ENCODE measurements at places on chromosomes 13 and 19.

DNA sequence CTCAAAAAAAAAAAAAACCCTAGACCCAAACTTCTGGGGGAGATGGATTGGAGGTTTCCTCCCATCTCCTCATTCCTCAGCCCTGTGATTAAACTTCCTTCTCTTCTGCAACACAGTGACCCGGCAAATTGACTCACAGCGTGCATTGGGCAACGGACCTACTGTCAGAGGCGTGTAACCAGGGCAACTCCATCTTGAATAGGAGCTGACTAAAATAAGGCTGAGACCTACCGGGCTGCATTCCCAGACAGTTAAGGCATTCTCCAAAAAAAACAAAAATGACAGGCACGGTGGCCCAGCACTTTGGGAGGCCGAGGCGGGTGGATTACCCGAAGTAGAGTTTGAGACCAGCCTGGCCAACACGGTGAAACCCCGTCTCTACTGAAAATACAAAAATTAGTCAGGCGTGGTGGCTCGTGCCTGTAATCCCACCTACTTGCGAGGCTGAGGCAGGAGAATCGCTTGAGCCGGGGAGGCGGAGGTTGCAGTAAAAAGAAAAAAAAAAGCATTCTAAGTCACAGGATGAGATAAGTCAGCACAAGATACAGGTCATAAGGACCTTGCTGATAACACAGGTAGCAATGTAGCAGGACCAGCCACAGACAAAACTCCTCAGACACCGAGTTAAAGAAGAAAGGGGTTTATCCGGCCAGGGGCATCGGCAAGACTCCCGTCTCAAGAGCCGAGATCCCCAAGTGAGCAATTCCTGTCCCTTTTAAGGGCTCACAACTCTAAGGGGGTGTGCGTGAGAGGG, 5.4 kb upstream of the NLRP7 start:
- no peak for DNase-seq

- no peak for DNase-seq
These were observed 2.4 kb downstream of the MBOAT7 start for GRCh38 chr19:54186934-54187381.

DNA sequence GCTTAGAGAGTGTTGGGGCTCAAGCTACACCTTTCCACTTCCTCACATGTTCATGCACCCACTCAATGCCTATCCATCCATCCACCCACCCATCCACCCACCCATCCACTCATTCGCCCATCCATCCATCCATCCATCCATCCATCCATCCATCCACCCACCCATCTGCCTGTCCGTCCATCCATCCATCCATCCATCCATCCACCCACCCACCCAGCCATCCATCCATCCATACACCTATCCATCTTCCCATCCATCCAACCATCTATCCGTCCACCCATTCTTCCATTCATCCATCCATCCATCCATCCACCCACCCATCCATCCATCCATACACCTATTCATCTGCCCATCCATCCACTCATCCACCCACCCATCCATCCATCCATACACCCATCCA, 13.1 kb upstream of the HOMER3 start:
- DNase-seq = no peak

DNA sequence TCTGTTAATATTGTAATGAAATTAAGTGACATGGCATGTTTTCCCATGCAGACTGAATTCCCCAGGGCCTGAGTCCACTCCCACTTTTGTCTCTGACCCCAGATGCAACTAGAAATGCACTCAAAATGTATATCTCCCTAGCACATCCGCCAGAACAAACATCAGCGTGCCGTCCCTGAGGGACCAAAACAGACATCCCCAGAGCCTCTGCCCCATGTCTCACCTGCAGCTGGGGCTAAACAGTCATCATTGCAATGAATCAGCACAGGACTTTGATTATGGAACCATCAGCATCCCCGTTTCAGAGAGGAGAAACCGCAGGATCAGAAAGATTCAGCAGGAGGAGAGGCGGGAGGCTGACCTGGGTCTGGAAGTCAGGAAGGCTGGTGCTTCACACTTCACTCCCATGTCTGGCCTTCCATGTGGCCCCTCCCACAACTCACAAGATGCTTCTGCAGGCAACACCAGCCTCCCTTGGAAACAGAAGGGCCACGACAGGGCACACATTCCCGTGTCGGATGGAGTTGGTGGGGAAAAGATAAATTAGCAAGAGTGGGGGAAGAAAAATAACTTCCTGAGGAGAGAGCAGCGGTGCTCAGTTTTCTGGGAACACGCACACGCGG, 130.6 kb upstream of the VSTM2B start:
- no peak for DNase-seq

GRCh38 chr19:7295912-7296536, 1.8 kb upstream of the INSR start:
- DNase-seq = no peak

GRCh38 chr13:100075700-100076587, 12.9 kb upstream of the PCCA start:
- no peak for DNase-seq

- DNase-seq = no peak
These were observed 6.5 kb downstream of the CARS2 start for GRCh38 chr13:110699148-110700145.

DNA sequence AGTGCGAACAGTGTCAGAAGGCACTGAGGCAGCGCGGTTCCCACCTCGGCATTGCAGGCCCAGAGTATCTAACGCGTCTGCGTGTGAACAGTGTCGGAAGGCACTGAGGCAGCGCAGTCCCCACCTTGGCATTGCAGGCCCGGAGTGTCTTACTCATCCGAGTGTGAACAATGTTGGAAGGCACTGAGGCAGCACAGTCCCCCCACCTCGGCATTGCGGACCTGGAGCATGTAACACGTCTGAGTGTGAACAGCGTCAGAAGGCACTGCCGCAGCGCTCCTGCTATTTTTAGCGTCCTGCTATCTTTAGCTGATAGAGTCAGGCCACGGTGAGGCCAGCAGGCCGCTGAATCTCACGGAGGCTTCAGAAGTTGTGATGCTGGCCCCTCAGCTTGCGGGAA, 39.6 kb downstream of the ATP11A start:
- no peak for DNase-seq

DNA sequence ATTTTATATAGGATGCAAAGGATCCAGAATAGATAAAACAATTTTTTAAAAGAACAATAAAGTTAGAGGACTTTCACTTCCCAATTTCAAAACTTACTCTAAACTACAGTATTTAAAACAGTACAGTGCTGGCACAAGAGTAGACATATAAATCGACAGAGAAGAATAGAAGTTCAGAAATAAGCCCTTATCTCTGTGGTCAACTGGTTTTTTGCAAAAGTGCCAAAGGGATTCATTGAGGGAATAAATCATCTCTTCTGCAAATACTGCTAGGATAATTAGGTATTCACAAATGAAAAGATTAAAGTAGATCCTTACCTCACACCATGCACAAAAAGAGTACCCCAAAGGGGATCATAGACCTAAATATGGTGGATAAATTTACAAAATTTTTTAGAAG, 431.0 kb upstream of the HTR2A start:
- DNase-seq = no peak

- DNase-seq = no peak
These were observed 507.9 kb downstream of the UQCRFS1 start for GRCh38 chr19:28705008-28705407.

- DNase-seq = peak; percentile 90
These were observed at the start of gene BSG for GRCh38 chr19:572140-572742. BSG (plus strand) TSS chr19:572596; CDS start chr19:572635, 39 bp downstream.

GRCh38 chr13:32092496-32092895, 60.9 kb downstream of the FRY start:
- no peak for DNase-seq

GRCh38 chr19:50679177-50680125, 30.2 kb downstream of the C19orf81 start:
- DNase-seq = peak; percentile 51

- DNase-seq = no peak
These were observed 4.8 kb upstream of the CTXN1 start for GRCh38 chr19:7930765-7931164.

- DNase-seq = no peak
These were observed 76.0 kb downstream of the ELF1 start for GRCh38 chr13:40943073-40943472.

DNA sequence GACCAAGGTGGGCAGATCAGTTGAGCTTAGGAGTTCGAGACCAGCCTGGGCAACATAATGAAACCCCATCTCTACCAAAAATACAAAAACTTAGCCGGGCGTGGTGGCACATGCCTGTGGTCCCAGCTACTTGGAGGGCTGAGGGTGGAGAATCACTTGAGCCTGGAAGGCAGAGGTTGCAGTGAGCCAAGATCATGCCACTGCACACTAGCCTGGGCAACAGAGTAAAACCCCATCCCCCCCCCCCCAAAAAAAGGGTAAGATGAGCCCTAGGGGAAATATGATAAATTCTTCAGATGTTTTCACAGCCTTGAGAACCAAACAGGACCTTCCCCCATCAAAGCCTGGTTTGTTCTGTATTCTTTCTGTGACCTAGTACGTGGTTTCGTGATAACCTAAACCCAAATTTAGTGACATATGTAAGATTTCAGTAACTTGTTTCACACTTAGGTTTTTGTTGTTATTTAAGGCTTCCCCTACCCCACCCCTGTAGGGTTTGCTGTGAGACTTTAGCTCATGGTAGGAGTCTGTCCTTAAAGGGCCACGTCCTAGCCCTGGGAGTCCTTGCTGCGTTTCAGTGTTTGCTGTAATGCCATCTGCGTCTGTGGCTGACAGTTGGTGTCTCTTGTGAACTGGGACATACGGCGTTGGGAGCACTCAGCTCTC, 49.6 kb downstream of the MYO9B start:
- DNase-seq = peak; percentile 94

DNA sequence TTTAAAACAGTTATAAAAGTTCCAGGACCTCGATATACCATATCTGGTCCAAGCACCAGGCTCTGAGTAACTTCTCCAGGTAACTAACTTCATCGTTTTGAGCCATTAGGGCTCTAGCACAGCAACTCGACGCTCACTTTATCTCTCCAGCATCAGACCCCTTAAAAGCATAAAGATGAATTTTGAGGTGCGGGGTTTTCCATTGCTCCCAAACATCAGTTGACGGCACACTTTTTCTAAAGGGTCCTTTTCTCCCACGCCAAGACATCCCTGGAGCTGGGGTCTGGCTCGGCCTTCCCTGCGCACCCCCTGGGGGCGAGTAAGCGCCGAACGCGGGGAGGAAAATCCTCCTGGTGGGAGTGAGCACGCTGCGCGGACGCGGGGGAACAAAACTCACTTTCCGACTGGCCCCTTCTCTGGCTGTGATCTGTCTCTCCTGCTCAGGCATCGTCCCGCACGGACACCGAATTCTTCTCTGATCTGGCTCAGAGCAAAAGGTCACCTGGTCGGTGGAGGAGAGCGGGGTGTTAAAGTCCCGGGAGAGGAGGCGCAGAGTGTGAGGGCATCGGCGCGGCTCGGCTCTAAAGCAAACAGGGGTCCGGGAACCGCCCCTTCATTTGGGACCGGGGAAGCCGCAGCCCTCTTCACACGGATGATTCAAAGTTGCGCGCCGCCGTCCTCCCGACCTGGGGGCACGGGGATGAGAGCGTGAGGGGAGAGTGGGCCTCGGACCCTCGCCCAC, at the start of gene ATP7B:
Gene ATP7B (minus strand): TSS at position 561 of the 742 bp plus-strand sequence. CDS start 113 bp downstream, at position 448.
- no peak for DNase-seq

DNA sequence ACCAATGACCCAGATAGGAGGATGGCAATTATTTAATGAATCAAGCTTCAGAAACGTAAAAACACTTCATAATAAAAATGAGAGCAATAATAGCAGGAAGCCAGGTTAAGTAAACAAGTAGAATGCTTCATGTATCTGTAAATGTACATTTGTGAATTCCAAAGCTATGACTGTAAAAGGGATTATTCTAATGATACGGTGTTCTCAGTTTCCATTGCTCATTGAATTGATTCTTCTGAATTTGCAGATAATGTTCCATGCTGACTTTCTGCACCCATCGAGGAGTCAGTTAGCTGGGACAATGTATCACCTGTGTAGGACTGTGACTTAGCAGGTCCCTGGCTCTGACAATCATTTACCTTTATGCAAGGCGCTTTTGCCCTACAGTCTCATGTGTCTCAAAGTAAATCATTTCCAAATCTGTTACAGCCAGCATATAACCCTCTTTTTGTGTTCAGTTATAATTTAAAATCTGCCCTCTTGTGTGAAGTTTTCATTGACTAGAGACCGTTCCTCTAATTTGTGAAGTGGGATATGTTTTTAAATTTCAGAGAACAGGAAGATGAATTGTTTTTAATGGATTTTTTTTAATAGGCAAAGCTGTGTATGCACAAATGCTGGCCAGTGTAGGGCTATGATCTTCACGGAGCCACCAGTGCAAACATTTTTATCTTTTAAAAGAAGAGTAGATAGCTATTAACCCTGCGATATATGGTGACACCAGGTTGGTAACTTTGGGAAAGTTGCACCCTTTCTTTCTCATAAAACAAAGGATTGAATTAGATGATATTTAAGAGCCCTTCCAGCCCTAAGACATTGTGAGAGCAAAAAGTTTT, 267.1 kb downstream of the KLF5 start:
- DNase-seq = no peak

- DNase-seq = no peak
These were observed 826 bp upstream of the C1QTNF9 start for GRCh38 chr13:24308488-24309020.

GRCh38 chr13:24264976-24265375, 44.4 kb upstream of the C1QTNF9 start:
- no peak for DNase-seq

GRCh38 chr19:44668985-44669764, 2.1 kb upstream of the CEACAM19 start:
- DNase-seq = no peak

DNA sequence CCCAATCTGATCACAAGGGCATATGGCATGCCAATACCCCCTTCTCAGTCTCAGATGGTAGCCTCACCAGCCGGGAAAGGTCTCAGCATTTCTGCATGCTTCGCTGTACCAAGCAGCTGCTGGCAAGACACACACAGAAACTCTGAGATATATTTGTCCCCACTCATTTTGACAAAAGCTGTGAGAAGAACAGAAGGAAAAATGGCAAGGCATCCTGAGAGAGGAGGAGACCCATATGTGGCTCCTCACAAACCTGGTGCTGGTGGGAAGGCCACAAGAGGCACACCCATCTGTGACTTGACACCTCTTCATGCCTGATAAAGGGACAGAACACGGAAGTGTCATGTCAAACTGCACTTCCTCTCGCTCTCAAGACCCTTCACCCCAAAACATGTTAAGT, 36.7 kb upstream of the DOCK9 start:
- no peak for DNase-seq

DNA sequence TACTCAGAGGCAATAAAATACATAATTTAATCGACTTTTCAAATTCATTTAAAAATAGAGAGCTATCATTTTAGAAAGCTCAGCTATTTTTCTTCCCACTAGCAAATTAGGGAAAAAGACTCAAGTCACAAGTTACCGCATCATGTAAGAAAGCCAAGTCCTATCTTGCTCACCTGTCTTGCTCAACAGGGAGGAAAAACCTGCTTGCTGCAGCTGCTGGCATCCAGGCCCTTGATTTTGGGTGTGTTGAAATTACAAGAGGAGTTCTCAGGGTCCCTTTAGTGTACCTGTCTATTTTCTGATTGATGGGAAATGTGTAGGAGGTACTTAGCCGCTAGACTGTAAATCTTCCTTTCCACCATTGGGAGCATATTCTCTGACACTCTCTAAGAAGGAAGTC, 22.2 kb downstream of the SLC10A2 start:
- DNase-seq = no peak

GRCh38 chr13:46389457-46390451, 2.7 kb upstream of the RUBCNL start:
- DNase-seq = no peak
